ENCODE measurements at places on chromosomes 5 and 9.

DNA sequence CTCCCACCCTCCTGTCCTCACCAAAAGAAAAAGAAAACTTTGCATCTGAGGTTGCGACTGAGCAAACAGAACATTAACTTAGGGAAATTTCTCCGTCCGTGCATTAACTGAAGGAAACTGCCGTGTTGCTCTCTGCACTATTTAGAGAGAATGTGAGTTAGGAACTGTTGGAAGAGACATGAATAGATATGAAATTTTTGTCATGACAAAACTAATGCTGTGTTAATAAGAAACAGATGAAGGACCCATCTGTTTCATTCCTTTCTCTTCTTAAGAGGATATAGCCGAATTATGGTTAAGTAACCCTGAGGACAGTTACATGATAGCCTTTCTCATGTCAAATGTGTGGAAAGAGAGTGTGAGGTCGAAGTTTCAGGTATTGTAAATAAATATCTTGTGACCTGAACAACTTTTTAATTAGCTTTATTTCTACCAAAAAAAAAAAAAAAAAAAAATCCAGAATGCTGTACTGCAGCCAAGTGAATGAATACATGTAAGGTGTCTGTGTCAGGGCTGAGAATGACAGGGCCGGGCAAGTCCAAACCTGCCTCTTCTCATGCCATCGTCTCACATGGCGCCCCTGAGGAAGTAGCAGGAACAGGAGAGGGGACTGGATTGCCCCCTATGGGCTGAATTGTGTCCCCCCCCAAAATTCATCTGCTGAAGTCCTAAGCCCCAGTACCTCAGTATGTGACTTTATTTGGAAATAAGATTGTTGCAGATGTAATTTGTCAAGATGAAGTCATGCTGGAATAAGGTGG lies 35.6 kb upstream of the ANKRD33B start:
- DNase-seq: no peak

DNA sequence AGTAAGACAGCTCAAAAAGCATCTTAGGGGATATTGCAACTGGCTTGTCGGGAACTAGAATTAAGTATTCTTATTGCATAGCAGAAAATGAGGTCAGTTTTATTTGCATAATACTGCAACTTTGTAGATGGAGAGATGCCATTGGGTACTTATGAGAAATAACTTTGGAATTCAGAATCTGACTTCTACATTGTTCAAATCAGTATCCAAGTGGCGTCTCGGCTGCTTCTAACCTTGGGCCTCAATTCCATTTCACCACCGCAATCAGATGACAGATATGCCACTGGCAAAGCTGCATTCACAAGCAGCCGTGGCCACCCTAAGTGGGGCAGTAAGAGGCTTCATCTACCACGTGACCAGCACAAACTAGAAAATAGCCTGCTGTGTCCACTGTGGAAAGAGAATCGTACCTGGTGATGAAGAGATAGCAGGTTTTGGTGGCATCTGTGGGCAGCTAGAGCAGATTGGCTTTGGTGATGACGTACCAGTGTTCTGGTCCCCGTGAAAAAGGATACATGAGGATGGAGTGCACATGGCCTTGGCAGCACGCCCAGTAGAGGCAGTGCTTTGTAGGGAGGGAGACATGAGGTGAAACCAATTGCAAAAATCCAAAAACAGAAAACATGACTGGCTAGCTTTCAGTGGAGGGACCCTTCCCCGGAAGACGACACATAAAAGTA lies 116.6 kb downstream of the KLHL3 start:
- peak; percentile 46 for DNase-seq

GRCh38 chr5:135212361-135213026 lies 178.5 kb upstream of the PITX1 start:
- DNase-seq: no peak

- DNase-seq: no peak
These were observed 233.0 kb downstream of the SGCD start for GRCh38 chr5:156560002-156560401.

DNA sequence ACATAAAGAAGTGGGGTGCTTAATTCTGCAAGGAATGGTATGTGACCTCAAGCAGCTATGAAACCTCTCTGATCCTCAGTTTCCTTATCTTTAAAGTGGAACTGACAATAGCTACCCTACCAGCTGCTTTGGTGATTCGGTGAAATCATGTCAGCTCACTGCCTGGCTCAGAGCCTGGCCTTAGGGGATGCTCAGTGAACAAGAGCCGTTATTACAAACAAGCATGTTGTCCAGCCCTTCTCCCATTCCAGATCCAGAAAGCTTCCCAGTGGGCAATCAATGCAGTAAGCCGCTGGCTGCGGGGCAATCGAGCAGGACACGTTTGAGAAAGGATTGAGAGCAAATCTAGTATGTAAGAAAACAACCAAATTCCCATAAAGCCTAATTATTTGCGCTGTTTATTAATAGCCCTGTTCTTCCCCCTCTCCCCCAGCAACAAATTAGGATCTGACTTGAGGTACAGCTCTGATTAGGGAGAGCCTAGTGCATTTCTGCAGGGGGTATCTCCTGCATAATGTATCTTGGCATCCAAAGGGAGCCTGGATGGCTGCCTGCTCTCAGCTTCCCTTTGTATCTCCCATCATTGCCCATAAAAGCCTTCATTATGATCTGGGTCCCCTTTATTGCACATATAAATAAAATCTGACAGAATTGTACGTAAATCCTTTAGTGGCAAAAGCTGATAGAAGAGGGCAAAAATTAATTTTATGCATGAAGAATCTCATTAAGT lies 371.4 kb downstream of the TMEM232 start:
- DNase-seq: peak; percentile 40

DNA sequence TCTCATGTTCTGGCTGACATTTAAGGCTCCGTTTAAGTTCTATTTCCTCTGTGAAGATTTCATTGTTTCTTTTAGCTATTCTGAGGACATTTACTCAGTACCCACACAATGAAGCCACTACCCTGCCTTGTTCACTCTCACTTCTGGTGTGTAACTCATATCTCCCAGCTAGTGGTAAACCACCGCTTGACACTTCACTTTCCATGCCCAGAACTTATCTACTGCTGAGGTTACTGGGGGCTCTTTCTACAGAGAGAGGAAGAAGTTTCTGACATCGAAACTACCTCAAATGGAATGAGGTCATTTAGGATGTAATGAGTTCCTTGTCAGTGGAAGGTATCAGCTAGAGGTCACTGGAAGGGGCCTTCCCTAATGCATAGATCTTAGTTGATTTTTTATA lies 501.5 kb downstream of the DMAC1 start:
- DNase-seq: no peak

GRCh38 chr9:132094314-132094791 lies 14.7 kb upstream of the MED27 start:
- DNase-seq: no peak

DNA sequence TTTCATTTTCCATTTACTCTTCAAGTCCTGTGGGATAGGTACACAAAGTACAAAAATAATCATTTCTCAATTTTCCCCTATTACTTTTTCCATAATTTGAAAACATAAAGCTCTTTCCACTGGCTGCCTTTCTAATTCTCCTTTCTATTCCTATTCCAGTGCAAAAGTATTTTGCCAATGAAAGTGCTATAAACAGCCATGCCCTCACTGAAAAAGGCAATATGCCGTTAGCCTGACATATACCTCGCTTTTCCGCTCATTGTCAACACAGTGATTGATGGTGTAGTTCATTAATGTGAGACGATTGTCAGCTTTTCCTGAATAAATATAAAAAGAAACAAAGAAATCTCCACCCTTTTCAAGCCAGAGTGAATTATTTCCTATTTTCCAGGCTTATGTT lies 97.5 kb downstream of the EBF1 start:
- no peak for DNase-seq

DNA sequence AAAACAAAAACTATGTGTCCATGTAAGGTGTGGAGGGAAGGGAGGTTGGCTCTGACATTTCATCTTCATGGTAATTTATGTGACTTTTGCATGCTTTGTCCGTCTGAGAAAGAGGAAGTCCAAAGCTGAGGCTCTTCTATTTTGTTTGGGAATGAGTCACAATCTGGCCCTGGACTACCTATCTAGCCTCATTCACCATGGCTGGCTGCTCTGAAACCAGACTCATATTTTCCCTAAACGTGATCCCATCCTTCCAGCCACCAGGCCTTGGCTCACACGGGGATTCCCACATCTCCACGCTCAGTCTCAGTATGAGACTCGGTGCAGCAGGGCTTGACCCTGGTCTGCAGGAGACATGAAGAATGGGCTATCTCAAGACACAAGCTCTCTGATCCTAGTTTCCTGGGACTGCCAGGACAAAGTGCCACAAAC lies 672.8 kb downstream of the ACTL7B start:
- no peak for DNase-seq

GRCh38 chr5:133051061-133051541 lies 712 bp upstream of the HSPA4 start:
- no peak for DNase-seq

GRCh38 chr5:174737330-174737729 lies 12.9 kb downstream of the MSX2 start:
- no peak for DNase-seq

DNA sequence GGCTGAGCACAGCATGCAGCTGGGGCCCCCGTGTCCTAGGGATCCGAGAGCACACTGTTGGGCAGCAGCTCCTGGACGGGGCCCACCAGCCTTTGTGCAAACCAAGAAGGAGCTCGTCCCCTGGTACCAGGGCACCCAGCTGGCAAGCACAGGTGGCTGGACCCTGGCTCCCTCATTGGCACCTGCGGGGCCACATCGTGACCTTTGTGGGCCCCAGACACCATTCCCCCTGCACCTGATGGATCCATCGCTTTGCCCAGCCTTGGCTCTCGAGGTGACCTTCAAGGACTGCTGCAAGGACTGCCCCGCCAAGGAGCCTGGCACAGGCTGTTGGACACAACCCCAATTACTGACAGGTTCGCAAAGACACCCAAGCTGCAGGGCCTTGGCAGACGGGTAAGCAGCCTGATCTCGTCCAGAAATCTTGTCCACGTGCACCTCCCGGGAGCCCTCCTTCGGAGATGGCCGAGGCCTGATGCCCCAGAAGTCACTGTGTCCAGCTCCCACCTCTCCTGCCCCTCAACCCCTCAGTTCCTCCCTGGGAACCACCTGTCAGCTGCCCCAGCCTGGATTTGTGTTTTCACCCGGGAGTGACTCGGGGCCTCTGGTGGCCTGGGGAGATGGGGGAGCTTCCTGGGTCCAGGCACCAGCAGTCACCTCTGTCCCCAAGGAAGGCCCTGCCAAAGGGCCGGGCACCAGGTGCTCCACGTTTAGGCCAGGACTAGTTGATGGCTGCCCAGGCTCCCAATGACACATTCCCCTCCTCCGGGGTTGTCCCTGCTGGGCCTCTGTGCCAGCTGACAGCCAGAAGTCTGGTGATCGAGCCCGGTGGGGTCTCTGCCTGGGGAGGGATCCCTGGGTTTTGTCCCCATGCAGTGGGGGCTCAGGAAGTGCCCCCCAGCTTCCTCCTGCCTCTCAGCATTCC lies 137.1 kb upstream of the PPP1R26 start:
- DNase-seq: no peak

DNA sequence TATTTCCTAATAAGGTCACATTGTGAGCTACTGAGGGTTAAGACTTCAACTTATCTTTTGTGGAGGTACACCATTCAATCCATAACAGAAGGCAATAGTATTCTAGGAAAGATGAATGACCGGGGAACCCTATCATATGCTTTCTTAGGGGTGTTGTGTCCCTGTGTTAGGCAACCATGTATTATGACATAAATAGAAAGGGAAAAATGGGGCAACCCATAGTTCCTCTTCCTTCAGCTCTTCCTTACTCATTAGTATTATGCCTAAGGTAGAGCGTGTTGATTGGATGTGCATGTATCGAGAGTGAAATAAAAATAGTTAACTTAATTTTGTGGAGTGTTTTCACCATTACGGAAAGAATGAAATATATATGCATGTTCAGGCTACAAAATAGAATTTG lies 6.0 kb upstream of the CCNJL start:
- no peak for DNase-seq

DNA sequence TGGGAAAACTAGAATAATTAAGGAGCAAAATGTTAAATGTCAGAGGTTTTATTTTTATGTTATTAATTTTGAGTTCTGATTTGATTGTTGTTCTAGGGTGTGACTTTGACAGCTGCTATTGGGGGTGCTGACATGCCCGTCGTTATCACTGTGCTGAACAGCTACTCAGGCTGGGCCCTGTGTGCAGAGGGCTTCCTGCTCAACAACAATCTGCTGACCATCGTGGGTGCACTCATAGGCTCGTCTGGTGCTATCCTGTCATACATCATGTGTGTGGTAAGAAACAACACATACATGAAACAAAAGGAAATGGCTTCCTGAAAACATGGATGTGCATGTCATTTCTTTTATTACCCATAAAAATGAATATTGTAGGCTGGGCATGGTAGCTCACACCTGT lies 56.1 kb downstream of the NNT start:
- no peak for DNase-seq

- DNase-seq: no peak
These were observed 82.6 kb upstream of the LMX1B start for GRCh38 chr9:126531035-126531571.

DNA sequence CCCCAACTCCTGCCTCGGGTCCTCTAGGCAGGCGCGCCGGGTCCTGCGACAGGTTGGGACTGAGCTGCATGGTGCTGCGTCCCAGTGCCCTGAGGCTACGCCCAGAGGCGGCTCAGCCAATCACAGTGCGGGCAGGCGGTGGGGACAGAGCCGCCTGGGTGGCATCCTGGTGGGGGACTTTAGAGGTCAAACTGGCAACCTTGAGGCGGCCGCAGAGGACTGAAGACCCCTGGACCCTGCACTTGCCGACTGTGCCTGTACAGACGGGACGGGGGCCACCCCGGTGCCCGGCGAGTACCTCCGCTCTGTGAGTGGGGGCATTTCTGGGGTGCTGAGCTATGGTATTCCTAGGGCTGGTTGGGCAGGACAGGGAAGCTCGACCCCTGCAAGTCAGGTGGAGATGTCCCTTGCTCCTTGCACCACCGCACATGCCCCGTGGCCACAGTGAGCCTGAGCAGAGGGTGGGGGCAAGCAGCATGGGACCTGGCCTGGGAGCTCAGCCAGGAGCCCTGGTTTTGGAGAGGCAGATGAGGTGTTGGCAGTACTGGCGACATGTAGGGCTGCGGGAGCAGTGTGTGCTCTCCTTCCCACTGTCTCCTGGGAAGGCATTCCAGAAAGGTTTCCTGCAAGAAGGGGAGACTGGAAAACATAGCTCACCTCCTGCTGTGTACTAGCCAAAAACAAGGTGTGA lies 45.5 kb downstream of the CTSL start:
- DNase-seq: no peak

GRCh38 chr5:31948006-31948405 lies 226.1 kb downstream of the GOLPH3 start:
- no peak for DNase-seq

- DNase-seq: no peak
These were observed 55.3 kb downstream of the BARX1 start for GRCh38 chr9:93899609-93900435.

DNA sequence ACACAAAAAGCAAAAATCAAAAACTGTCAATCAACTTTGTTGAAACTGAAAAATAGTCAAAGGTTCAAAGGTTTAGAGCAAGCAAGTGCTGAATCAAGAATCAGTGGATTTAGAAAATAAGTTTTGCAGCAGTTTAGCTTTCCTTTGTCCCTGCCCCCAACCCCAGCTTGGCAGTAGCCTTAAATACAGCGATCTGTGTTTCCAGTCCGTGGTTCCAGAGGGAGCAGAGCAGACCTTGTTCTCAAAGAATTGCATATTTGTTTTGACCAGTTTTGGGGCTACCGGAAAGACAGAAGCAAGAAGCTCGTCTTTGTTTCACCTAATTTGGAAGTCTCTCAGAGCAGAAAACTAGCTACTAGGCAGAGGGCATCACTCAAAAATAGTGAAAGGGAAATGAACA lies 57.2 kb upstream of the PRDM9 start:
- DNase-seq: no peak
